ENCODE measurements at places on chromosomes 13 and 19.

DNA sequence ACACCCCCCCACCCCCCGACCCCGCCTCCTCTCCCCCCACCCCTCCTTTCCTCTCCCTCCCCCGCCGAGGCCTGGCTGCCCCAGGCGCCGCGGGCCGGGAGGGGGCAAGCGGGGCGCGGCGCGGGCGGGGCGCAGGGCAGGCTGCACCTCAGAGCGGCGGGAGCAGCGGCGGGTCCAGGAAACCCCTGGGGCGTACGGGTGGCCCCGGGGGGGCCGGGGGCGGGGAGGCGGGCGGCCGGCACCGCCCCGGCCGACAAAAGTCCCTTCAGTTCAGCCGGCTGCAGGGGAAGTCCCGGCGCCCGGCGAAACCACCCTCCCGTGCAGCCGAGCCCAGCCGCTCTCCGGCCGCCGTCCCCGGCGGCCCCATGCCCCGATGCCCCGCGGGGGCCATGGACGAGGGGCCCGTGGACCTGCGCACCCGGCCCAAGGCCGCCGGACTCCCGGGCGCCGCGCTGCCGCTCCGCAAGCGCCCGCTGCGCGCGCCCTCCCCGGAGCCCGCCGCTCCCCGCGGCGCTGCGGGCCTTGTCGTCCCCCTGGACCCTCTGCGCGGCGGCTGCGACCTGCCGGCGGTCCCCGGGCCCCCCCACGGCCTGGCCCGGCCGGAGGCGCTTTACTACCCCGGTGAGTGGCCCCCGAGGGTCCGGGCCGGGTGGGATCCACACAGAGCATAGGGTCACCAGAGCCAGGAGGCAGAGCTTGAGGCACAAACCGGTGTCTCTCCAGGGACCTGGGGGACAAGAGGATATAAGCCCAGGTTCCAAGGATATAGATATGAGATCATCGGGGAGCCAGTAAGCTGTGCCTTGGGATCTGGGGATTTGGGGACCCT, at the start of gene BCL3:
BCL3 (plus strand) TSS at position 283 of the 829 bp plus-strand sequence; CDS start at position 366, 83 bp downstream.
- DNase-seq = peak; percentile 65

- no peak for DNase-seq
Measured at GRCh38 chr13:113443991-113444390, 9.3 kb downstream of the ADPRHL1 start.

GRCh38 chr19:35222373-35223015, 6.0 kb downstream of the FAM187B start:
- DNase-seq = no peak

DNA sequence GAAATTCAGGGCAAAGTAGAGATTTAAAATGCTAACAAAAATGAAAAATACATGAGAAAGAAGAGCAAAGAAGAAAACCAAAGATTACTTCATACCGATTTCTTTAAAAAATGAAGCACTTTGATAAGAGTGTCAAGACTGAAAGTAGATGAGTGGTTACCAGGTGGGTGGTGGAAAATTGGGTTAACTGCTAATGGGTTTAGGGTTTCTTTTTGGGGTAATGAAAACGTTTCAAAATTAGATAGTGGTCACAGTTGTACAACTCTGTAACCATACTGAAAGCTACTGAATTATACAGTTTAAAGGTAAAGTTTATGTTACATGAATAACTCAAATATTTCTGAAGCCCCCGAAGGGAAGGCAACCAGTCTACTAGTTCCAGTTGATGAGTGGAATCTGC, 179.4 kb downstream of the NDFIP2 start:
- DNase-seq = no peak

DNA sequence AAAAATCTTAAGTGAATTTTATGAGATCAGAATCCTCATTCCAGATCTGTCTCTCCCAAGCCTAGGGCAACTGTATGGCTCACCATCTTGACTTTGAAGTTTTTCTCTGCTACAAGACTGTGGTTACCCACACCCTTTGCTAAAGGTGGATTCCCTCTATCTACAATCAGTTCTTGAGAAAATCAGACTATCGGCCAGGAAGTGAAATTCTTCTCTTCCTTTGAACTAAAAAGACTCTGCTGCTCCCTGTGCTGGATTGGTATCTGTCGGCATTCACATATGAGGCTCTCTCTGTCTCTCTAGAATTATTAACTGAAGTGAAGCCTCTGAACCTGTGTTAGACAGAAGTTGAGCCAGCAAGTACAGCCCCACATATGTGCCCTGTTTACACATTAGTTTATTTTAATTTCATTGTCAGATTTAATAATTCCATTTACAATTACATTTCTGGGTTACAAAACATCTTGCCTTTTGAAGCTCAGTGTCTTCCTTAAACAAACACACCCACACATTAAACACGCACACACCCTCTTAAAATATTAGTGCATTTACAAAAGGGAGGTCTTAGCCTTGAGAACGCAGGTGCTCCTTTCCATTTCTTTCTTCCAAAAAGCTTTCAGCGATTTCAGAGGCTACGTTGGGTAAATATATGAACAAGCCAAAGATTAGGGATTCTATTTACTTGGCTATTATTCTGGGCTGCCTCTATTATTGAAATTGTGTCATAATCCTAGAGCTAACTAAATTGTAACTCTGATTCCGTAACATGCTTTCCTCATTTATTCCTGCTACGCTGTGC, 145.7 kb downstream of the MIPEP start:
- no peak for DNase-seq

DNA sequence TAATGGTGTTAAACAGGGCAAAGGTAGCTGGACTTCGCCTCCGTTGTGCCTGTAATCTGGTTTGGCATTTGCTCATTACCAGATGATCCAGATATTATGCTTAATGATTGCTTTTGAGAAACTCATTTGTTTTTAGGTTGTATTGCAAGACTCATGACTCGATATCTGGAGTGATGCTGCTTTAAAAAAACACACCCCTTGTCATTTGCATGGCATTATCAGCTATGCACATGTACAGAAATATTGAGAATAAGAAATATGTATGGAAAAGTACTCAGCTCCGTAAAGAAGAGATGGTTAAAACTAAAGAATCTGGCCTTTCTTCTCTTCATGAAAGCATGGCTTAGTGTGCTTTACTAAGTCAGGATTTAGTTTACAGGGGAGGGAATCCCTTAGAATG, 95.0 kb downstream of the ARHGEF7 start:
- DNase-seq = no peak

- no peak for DNase-seq
Measured at GRCh38 chr13:31367410-31367809, 167.6 kb downstream of the B3GLCT start.

- DNase-seq = no peak
Measured at GRCh38 chr13:65875031-65875430, 1355.1 kb downstream of the PCDH9 start.

- no peak for DNase-seq
Measured at GRCh38 chr19:18756896-18757295, 34.2 kb downstream of the COMP start.

DNA sequence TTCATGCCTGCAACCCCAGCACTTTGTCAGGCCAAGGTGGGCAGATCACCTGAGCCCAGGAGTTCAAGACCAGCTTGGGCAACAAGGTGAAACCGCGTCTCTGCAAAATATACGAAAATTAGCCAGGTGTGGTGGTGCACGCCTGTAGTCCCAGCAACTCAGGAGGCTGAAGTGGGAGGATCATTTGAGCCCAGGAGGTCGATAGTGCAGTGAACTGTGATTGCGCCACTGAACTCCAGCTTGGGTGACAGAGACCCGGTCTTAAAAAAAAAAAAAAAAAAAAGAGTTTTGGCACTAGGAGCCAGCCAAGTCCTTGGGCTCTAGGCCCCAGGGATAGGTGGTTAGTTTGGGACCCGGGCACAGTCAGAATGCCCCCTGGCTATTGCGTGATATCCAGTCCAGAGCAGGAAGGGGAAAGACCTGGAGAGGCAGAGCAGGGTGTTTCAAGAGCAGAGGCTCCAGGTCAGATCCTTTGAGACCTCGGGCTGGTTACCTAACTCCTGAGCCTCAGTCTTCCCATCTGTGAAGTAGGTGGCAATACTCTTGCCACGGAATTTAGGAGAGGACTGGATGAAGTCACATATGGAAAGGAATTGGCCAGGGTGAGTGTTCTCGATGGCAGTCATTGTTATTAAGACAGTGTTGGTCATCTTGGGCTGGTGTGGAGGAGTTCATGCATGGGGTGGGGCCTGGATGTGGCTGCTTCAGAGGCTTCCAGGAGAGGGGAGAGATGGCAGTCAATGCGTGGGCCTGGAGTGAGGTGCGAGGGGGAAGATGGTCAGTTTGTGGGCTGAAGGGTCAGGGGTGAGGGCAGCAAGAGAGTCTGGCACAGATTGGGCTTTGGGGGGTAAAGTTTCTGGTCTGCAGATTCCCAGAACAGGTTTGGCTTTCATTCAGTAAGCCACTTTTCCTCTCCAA, 2.8 kb downstream of the PPP1R37 start:
- no peak for DNase-seq

- DNase-seq = no peak
Measured at GRCh38 chr13:50892210-50892944, 17.2 kb upstream of the RNASEH2B start.

DNA sequence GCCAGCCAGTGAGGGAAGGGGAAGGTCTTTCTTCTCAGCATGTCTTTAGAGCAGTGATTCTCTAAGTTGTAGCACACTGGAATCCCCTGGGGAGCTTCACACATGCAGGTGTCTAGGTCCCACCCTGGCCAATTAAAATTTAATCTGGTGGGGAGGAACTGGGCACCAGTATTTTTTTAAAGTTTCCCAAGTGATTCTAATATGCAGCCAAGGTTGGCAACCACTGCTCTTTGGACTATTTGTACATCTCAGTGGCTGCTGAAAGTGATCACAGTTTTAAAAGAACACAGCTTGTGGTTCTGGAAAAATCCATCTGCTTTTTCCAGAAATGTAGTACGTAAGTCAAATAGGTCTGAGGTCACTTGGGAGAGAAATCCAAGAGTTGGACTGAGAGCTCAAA, 10.7 kb upstream of the KATNAL1 start:
- no peak for DNase-seq
